ENCODE measurements at places on chromosomes 12 and 14. TPM values are rescaled to one million over a fixed set of nuclear protein-coding genes. Genes with fewer than 3 reads are reported as not detected.

GRCh38 chr12:52364061-52364460 lies 3.2 kb downstream of the KRT85 start:
- peak; percentile 82 for DNase-seq

DNA sequence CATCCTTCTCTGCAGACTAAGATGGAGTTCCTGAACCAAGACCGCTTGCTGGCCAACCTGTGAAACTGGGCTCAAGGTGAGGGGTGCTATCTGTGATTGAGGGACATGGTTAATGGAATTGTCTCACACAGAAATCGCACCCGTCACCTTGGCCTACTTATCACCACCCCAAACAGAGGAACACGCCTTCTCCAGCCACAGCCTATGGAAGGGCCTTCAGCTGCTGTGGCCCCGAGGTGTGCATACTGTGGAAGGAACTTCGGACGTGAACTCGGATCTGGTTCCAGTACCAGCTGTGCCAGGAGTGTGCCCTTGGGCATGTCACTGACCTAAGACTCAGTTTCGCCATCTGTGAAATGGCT lies 44.4 kb downstream of the EVL start:
- DNase-seq, result no peak

DNA sequence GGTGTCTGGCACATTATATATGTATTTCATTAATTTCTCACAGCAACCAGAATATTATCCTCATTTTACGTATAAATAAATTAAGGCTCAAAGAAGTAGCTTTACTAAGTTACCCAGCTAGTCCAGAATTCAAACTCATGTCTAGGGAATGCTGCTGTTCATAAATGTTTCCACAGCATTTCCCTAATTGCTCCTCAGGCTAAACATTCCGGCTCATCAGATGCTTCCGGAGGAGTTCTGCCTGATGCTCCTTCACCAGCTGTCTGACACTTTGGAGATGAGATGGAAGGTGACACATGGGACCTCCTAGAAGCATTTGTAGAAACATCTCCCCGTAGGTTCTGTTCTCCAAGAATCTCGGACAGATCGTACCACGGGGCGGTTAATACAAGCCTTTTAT lies 12.1 kb downstream of the KRT85 start:
- DNase-seq, result no peak

The B4GALNT3 gene
- total RNA-seq, result 40.3 TPM

DNA sequence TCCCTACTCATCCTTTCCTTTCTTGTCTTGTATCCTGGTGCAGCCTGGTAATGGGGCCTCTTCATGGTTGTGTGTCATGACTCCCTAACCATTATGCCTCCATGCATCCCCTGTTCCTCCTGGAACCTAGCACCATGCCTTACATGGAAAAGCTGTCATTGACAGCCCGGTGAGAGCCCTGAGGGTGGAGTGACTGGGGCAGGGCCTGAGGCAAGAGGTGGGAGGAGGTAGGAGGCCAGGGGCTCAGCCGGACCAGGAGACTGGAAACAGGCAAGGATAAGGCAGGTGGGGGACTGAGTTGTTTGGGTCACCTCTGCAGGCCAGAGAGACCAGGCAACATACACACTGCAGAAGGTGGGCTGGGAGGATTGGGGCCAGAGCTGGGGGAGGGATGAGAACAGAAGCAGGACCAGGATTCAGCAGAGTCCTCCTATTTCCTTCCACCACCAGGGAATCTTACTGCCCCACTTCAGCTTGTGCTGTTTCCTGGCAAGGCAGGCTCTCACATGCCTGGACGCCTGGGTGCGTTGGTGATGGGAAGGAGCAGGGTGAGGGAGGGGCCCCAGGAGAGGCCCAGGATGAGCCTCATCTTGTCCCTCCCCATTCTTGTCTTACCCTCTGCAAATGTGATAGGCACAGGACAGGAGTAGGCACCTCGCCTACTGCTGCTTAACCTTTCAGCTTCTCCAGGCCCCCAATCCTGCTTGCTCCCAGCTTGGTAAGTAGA lies at the start of gene LTB4R2:
TSS of gene LTB4R2 (plus strand) at position 603 of the 727 bp plus-strand sequence. CDS start 525 bp downstream, outside the sequence.
- no peak for DNase-seq

GRCh38 chr14:75752907-75753594 lies 92.0 kb downstream of the TTLL5 start:
- no peak for DNase-seq
